H9 (cell line): ENCODE measurements at places on chromosomes 16 and 17.
A peak's percentile ranks its signal among the peaks of the same experiment; 100 is the strongest.

- DNase-seq: no peak
Measured at GRCh38 chr17:9268546-9268945, 247.2 kb downstream of the NTN1 start.

DNA sequence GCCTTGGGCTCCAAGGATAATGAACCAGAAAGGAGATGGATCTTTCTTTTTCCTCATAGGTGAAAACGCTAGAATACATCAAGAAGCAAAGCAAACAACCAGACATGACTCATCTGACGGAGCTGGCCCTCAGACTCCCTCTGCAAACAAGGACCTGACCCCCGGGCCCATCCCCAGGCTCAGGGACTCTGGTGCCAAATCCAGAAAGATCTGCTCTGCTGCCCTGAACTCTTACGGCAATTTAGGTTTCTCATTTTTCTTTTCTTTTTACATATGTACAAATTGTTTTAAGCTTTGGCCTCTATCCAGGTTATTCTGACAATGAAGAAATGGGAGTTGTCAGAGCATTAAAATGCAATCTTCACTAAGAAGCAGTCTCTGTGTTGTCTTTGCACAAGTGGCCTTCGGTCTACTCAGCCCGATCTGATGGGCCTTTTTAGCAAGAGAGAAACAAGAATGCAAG, 17.7 kb downstream of the KNOP1 start:
- no peak for DNase-seq

DNA sequence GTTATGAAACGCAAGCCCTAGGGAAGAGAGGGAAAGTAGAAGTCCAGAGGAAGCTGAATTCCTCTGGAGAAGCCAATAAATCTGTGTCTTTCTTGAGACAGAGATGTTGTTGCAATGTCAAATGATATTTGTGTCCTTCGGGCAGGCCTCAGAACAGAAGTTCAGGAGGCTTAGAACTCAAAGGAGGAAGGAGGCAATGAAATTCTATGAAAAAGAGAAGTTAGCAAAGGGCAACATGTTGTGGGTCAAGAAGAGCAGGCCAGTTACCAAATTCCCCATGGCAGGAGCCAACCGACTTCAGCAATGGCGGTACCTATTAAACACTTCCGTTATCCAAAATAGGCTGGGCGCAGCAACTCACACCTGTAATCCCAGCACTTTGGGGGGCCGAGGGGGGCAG, 109.0 kb upstream of the DHX40 start:
- DNase-seq: no peak

- DNase-seq: peak; percentile 39
Measured at GRCh38 chr17:2697611-2698162, 13.9 kb downstream of the CLUH start.

GRCh38 chr17:48494335-48494734, 36.5 kb downstream of the HOXB1 start:
- no peak for DNase-seq

DNA sequence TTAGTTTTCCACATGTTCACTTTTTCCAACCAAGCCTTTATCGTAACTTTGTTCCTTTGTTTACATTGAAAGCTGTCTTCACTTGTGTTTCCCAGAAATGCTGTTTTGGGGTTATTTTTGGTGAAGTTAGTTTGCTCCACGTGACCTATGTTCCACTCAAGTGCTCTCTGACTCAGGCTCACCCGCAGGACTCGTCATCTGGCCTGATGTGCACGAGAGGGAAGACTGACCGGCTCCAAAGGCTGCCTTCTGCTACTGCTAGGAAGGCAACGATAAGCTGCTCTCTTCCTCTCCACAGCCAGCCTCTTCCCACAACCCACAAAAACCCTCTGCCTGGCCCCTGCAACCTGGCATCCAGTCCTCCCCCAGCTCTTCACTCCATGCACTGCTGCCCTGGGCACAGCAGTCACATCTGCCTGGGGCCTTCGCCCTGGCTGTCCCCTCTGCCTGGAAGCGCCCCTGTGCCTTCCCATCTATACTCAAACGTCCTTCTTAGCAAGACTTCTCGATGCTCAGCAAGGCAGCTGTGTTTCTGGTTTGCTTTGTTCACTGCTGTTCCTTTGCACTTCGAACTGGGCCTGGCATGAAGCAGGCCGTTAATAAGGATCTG, 28.0 kb downstream of the ZCCHC14 start:
- DNase-seq: no peak

DNA sequence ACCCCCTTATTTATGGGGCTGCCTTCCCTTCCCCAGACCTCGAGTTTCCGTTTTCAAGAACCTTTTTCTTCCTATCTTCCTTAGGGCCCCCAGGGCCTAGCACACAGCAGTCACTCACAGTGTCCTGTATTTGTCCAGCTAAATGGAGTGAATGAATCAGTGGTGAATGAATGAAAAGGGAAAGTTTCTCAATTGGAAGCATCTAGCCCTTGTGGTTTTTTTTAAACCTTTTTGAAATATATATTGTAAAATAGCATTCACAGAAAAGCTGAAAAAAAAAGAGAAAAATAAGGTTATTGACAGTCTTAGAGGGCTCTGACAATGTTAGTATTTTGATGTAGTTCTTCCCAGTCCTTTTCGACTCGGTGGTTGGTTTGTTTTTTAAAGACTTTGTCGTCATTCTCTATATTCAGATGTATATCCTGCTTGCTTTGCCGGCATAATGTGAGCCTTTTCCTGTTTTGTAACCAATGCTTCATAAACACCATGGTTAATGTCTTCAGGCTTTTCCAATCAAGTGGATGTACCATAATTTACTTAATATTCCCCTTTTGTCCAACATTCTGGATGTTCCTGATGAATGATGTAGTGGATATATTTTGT, 45.3 kb downstream of the RAI1 start:
- no peak for DNase-seq

- no peak for DNase-seq
Measured at GRCh38 chr17:59899099-59899498, 6.2 kb downstream of the RPS6KB1 start.

DNA sequence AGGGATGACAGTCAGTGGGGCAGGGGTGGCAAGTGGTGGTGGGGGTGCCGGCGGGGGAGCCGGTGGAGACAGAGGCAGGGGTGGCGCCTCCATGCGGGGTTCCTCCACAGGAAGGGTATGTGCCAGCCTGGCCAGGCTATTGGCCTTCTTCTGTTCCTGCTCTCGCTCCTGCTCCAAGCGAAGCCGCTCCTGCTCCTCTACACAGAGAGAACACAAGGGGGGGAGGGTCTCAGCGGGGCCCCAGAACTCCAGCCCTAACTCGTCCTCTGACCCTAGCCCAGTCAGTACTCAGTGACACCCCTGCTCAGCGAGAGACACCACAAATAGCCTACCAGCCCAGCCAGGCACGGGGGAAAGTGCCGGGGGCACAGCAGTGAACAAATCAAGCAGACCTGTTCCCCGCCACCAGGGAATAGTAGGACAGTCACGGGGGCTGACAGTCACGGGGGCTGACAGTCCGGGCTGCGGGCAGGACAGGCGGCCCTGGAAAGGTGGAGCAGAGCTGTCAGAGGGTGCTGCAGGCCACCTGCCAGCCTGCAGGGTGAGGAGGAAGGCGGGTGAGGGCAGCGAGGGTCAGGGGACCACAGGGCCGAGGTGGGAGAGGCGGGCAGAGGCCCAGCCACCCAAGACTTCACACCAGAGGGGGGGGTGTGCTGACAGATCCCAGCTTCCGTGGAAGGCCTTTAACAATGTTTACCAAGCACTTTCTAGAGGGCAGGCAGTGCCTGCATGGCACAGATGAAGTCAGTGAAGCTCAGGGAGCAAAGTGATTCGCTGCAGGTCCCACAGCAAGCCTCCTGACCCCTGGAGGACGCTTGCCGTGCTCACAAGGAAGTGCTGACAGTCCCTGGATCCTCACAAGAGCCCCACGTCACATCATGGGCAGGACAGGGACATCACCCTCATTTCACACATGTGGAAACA, 5.3 kb downstream of the MNT start:
- peak; percentile 40 for DNase-seq

- DNase-seq: peak; percentile 87
Measured at GRCh38 chr16:29700253-29700987, 21.4 kb downstream of the QPRT start.

- no peak for DNase-seq
Measured at GRCh38 chr16:56989988-56990387, 631 bp downstream of the NLRC5 start.

DNA sequence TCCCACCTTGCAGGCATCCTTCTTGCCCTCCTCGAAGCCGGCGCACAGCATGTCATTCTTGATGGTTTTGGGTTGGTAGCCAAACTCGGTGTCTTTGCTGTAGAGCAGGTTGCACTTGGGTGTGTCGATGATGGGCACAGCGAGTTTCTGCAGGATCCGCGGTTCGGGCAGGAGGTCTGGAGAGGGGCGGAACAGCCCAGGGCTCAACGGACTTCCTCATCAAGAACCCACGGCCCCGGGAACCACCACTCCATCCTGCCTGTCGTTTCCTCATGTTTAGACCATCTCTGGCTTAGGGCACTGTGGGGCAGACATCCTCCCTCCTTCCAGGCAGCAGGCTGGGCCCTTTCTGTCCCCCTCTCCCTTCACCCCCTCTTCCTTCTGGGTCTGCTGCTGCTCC, 6.5 kb downstream of the PRSS27 start:
- no peak for DNase-seq

DNA sequence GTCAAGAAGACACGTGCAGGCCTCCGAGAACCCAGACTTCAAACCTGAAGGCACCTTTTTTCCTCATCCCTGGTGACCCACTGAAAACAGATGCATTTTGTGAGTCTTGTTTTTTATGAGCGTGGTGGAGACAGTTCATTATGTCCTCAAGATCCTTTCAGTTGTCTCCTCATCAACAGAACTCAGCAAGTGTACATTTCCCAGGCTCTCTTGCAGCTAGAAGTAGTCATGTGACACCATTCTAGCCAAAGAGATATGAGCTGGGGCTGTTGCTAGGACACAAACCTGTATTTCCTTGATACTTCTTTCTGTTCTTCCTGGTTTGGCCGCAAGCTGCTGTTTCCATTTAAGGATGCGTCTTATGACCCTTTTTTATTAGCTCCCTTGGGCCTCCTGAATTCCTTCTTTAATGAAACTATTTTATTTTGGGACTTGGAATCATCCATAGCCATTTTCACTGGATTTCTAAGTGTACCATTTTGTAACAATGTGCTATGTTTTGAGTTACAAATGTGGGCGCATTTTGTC, 135.7 kb upstream of the FOXF1 start:
- no peak for DNase-seq

DNA sequence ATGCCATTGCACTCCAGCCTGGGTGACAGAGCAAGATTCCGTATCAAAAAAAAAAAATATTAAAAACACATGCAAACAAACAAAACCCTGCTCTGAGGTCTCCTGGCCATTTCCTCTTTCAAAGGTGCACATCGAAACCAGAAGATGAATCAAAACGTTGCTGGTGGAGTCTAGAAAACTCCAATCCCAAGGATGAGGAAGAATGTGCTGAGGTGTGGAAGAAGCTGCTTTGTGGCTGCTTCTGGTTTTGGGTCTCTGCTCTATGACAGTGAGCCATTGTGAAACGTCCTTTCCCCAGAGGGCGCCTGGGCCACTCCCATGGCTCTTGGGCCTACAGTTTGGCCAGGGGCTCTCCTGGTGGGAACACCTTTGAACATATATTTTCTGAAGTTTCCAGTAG, 112.6 kb downstream of the IRF8 start:
- no peak for DNase-seq

DNA sequence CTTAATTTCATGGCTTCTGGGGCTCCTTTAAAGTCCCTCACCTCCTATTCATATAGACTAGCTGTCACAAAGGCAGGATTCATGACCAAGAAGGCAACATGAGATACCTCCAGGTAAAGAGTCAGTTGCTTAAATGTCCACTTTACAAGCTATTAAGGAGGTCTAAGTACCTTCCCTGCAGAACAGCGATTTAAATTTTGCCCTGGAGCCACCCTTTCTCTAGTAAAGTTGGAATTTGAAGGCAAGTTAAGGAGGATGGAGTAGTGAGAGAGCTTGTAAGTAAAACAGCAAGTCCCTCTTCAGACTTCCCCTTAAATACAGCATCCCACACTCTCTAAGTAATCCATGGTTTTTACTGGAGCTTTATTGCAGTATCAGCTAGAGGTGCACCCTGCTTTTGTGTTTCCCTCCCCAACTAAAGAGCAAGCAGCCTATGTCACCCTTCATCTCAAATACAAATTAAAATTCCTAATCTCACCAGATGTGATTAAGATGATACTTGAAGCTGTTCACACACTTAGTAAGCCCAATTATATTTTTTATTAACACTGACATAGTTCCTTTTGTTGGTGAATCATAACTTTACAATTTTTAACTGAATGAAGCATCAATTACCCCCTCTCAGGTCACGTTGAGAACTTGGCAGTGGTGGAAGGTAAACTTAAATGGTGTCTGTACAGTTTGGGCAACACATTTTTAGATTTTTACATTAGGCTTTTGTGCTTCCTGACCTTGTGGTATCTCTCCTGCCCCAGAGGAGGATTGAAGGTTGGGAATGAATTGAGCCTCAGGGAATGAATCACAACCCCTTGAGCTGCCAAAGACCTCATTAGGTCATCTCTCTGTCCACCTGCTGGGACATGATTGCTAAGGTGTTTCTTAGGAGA, 108.9 kb downstream of the TANGO6 start:
- DNase-seq: no peak

- peak; percentile 63 for DNase-seq
Measured at GRCh38 chr16:58661199-58661830, 23.3 kb downstream of the SLC38A7 start.

DNA sequence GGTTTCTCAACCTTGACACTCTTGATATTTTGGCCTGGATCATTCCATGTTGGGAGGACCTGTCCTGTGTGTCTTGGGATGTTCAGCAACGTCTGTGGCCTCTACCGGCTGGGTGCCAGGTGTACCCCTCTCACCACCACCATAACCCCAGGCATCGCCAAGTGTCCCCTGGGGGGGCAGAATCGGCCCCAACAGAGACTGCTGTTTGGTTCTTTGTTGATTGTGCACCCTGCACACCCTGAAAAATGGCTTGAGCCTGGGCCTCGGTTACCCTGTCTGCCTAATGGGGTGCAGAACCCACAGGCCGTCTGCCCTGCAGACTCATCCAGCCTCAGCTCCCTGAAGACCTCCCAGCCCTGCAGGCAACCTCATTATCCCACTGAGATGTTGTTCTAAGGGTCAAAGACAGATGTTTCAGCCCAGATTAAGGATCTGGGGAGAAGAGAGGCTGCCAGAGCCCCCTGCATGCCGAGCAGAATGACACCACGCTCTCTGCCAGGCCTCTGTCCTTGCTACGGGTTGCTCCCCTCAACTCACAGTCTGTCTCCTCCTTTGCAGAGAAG, 9.2 kb downstream of the CACNG1 start:
- DNase-seq: peak; percentile 20

- peak; percentile 86 for DNase-seq
Measured at GRCh38 chr16:67393111-67393787, at the start of gene TPPP3. Gene TPPP3 (minus strand): TSS chr16:67393498. CDS start chr16:67391111, 2,387 bp downstream.
